HepG2 (cell line): ENCODE measurements at places on chromosomes 16 and 17. TPM values are rescaled to one million over a fixed set of nuclear protein-coding genes. Genes with fewer than 3 reads are reported as not detected.

DNA sequence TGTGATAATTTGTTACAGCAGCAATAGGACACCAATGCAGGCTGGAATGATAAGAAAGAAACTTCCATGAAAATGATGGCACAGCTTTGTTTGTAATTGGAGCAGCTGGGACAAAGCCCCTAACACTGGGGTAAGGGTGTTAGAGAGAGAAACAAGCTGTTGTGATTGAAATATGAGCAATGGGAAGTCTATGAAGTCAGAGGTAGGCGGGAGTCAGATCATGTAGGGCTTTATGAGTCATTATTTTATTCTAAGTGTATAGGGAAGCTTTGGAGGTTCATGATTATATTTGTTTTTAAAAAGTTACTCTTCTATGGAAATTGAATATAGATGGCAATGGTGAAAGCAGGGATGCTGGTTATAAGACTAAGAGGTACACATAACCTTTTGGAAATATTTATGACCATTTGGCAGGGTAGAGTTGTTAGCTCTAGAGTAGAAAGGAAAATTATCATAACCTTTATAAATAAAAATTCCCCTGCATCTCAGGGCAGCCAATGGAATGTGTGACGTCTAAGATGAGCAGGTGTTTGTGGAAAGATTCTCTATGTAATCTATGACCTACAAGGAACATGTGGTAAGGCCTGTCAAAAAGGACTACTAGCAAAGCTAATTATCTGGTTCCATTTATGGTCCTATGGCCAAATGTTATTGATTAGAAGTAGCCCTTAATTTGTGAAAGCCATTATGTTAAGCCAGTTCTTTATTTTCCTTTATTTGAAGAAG is 85.6 kb downstream of the KCNJ2 start:
- no peak for DNase-seq

GRCh38 chr16:67244387-67245185 is 2.7 kb downstream of the FHOD1 start:
- no peak for DNase-seq

DNA sequence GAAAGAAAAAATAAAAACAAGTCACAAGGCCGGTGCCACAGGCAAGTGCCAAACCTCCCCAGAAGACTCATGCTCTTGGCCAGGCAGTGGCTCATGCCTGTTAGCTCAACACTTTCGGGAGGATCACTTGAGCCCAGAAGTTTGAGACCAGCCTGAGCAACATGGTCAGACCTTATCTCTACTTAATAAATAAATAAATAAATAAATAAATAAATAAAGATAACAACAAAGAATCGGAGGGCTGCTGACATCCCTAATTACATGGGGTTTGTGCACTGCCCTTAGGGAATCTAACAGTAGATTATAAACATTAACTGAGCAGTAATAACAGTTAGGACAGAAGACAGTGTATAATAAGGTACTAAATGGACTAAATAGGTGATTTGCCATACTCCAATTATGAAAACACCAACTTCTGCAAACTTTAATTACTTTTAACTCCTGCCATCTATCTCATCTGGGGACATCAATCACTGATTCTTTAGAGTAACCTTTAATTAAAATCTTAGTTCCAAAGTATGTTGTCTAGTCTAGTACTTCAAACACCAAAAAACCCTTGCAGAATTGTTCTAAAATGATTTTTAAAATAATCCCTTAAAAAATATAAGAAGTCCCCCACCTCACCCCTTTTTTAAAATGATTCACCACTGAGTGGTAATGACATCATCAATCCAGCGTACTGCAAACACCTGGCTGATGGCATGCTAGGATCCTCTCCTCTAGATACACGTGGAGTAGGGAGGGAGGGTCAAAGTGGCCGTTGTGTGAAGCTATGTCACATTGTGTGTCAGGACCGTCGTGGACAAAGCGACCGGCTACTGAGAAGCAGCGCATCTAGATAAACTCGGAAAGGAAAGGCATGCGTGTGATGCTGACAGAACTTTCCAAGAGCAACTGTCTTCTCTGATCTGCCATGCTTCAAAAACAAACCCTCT is 28.5 kb downstream of the CYTH1 start:
- no peak for DNase-seq

Gene MRPS34
- total RNA-seq, result 129 and 131 TPM in 2 replicates

GRCh38 chr16:84408314-84408690 is 40.0 kb downstream of the ATP2C2 start:
- no peak for DNase-seq

Gene MLKL
- total RNA-seq, result 10.7 TPM in 2 replicates

Gene ZNF18
- total RNA-seq, result 5.4 and 6.7 TPM in 2 replicates

Gene GNGT2
- total RNA-seq, result not detected in 2 replicates

Gene ANKRD11
- total RNA-seq, result 21.4 and 24.4 TPM in 2 replicates

DNA sequence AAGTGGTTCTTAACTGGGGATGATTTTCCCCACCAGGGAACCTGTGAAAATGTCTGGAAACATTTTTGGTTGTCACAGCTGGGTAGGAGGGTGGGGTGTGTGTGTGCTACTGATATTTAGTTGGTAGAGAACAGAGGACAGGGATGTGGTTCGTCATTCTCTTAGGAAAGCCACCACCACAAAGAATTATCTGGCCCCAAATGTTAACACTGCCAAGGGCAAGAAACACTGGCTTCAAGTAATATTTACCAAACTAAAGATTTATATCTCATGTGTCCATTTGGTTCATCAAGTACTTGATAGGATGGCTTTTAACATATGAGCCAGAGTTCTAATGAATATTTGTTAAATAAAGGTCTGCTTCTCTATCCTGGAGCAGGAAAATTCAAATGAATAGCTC is 19.5 kb downstream of the MPHOSPH6 start:
- no peak for DNase-seq

GRCh38 chr16:26316683-26317464 is 625.1 kb downstream of the HS3ST4 start:
- DNase-seq, result no peak

Gene KIAA0513
- 1.5 and 1.8 TPM in 2 replicates for total RNA-seq
